Heart left ventricle (tissue), 16 donors: ENCODE measurements at places on chromosomes 4 and X. TPM values are rescaled to one million over a fixed set of nuclear protein-coding genes. Genes with fewer than 3 reads are reported as not detected.
A peak's percentile ranks its signal among the peaks of the same experiment; 100 is the strongest.

The IL13RA1 gene
- polyA plus RNA-seq, result 5.8 TPM

The CXorf49 gene
- polyA plus RNA-seq, result not detected

The MID2 gene
- 2.1 TPM for polyA plus RNA-seq

The DYNLT3 gene
- polyA plus RNA-seq, result 32.1 TPM

The KLHL5 gene
- 10.7 TPM for polyA plus RNA-seq

DNA sequence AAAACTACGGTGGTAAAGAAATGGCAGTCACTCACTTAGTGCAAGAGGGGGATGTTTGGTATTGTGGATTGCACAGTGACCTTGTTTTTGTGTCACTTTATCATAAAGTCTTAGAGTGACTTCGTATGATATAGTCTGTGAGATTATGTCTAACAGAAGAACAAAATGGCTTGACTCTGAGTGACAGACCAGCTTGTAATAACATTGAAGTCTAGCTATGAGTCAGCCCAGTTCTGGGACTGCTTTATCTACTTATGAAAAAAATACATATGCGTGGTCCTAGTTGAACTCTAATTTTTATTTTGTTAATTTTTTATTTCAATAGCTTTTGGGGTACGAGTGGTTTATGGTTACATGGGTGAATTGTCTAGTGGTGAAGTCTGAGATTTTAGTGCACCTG lies 20.0 kb downstream of the DCLK2 start:
- H3K4me3 ChIP-seq, result no peak overlapping the region
- H3K27me3 ChIP-seq, result no peaks in the 10 kb centered on the region
- DNase-seq, result no peak
- H3K4me1 ChIP-seq, result no peaks in the 10 kb centered on the region
- no peak overlapping the region for H3K27ac ChIP-seq

GRCh38 chr4:188722911-188723310 lies 583.7 kb downstream of the TRIML1 start:
- H3K36me3 ChIP-seq, result no peaks in the 10 kb centered on the region
- no peak overlapping the region for H3K27ac ChIP-seq
- no peak overlapping the region for H3K4me3 ChIP-seq
- H3K4me1 ChIP-seq, result no peaks in the 10 kb centered on the region
- no peaks in the 10 kb centered on the region for H3K27me3 ChIP-seq
- no peak for DNase-seq

- no peak overlapping the region for H3K27ac ChIP-seq
- no peak for DNase-seq
- no peaks in the 10 kb centered on the region for H3K27me3 ChIP-seq
- no peaks in the 10 kb centered on the region for H3K36me3 ChIP-seq
- no peak overlapping the region for H3K4me3 ChIP-seq
- no peaks in the 10 kb centered on the region for H3K4me1 ChIP-seq
Observed at GRCh38 chrX:46704767-46705386, 54.0 kb downstream of the SLC9A7 start.

DNA sequence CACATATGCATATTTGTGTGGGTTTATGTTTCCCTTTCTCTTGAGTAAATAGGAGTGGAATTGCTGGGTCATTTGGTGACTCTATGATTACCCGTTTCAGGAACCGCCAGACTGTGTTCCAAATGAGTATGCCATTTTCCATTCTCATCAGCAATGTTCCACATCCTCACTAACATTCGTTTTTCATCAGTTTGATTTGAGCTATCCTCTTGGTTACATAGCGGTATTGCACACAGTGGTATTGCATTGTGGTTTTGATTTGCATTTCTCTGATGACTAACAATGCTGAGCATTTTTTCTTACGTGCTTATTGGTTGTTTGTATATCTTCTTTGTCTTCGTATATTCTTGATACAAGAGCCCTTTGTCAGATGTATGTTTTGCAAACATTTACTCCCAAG lies 218.0 kb upstream of the AMOT start:
- H3K27ac ChIP-seq, result no peak overlapping the region
- no peaks in the 10 kb centered on the region for H3K4me1 ChIP-seq
- H3K36me3 ChIP-seq, result no peaks in the 10 kb centered on the region
- DNase-seq, result no peak
- H3K27me3 ChIP-seq, result no peaks in the 10 kb centered on the region
- no peak overlapping the region for H3K4me3 ChIP-seq

DNA sequence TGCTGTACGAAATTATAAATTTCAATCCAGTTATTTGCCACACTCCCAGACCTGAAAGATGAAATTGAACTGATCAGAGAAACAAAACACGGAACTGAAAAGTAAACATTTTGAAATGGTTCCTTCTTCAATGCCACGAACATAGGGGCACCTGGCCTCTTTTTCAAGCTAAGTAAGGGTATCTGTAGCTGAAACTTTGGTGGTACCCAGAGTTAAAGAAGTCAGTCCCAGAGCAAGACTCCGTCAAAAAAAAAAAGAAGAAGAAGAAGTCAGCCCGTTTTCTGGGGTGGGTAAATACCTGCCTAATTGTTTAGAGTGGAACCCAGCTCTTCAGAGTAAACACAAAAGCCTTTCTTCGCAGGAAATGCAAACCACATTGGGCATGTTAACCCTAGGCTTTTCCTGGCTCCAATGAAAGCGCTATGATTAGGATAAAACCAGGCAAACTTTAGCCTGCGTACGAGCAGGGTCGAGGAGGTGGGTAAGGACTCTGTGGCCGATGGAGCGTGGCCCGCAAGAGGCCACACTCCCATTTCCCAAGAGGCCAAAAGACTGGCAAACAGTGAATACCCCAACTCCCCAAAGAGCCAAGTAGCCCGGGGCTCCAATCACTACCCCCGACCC lies 1.3 kb downstream of the ANTXR2 start:
- peak overlapping the region; percentile 50 for H3K4me3 ChIP-seq
- peak overlapping the region; percentile 97 for H3K27ac ChIP-seq
- no peaks in the 10 kb centered on the region for H3K27me3 ChIP-seq
- no peak for DNase-seq
